ENCODE measurements at places on chromosomes 5 and 9.

- DNase-seq = no peak
Measured at GRCh38 chr9:22158927-22159346, 149.8 kb upstream of the CDKN2B start.

DNA sequence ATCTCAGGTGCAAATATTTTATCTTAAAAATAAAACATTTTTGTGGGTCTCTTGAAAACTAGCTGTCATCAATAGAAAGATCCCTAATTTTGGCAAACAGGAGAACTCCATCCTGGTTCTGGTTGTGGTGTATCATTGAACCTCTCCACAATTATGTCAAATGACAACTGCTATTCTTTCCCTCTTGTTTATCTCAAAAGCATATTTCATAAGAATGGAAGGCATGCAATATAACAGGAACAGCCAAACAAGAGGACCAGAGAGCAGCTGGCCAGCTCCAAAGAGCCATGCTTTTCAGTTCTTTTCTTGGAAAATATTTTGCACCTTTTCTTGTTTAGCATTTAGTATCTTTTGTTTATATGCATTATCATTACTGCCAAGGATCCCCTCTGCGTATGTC is 125.4 kb downstream of the ADAMTS6 start:
- no peak for DNase-seq

DNA sequence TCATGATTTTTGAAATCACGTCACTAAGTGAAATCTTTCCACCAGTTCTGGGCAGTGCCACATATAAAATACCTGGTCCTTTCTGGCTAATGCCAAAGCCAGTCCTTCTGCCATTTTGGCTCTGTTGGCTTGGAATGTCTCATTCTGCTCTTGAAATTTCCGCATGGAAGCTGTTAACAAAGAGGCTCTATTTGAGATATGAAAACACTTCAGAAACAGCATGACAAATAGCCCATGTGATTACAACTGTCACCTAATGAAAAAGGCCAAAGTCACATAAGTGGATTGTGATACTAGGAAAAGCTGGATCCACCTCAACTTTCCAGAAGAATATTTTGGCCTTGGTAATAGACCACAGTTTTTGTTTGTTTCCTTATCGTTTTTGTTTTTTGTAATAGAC is 12.8 kb downstream of the GOLGA1 start:
- DNase-seq = no peak

- DNase-seq = no peak
Measured at GRCh38 chr5:75461679-75462078, 49.8 kb downstream of the CERT1 start.

DNA sequence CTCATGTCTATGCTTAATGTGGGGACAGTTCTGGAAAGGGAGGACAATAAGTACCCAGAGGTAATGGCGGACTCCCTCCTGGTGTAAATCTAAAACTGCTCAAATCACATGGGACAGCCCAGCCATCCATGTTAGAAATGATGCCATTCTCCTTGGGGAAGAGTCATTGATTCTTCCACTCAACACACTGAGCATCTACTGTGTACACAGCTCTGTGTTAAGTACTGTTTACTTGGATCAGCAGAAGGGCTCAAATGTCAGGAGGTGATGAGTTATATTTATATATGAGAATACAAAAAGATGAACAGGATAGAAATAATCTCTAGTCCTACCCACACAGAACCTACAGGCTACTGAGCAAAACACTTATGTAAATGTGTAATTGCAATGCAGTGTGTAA is 31.8 kb upstream of the NANS start:
- DNase-seq = no peak

DNA sequence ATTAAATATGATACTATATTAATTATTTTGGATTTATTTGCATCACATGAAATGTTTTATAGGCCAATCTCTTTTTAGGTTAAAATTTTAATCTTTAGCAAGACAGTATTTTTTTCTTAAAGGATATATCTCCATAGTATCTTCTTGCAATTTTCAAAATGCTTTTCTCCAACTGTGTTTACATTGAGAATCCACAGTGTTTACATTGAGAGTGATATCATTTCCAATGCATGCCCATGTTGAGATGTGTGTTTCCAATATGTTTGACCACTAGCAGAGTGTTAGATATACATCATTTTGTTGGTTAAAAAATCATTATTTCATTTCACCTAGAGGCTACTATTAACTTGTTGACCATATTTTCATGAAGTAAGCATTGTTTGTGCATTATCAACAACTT is 17.3 kb downstream of the VCAN start:
- no peak for DNase-seq

DNA sequence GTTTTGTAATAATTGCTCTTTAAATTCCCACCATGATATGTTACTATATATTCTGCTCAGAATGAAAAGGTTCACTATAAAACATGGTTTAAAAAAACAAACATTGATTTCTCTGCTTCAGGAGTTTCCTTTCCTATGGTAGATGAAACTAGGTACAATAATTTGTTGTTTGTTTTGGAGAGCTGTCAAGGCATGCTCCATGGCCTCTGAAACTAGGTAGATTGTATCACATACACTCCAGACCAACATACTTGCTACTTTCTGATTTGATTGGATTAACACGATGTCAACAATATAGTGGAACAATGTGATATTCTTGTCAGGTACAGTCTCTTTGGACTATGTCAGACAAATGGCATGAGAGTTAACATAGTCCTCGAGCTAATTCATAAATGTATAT is 452.7 kb upstream of the CDH9 start:
- no peak for DNase-seq

DNA sequence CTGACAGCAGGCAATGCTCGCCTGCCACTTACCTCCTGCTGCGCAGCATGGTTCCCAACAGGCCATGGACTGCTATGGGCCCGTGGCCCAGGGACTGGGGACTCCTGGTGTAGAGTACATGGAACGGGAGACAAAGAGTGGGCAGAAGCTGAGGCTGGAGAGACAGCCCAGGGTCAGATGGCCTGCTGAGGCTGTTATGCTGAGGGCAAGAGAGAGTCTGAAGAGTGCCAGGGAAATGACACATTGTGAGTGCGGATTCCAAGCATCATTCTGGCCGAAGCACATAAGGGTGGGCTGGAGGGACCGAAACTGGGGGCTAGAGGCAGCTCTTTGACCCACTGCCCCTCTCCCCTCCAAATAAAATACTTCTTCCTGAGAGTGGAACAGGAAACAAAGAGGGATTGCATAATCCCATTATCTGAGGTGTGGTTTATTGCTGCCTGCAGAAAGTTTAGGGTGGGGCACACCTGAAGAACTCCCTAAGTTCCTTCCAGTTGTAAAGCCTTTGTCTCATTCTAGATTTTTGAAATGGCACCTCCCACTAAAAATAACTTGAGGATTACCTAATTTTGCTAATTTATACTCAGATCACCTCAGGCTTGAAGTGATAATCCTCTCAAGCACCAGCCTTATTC is 158.1 kb downstream of the ATP10B start:
- DNase-seq = no peak

GRCh38 chr5:133521801-133522200 is 90.5 kb downstream of the FSTL4 start:
- no peak for DNase-seq

- DNase-seq = no peak
Measured at GRCh38 chr5:14528115-14528514, 53.5 kb upstream of the OTULINL start.

GRCh38 chr5:163790497-163790896 is 285.1 kb downstream of the MAT2B start:
- DNase-seq = no peak

- DNase-seq = no peak
Measured at GRCh38 chr5:122301016-122301415, 11.0 kb upstream of the SNCAIP start.

DNA sequence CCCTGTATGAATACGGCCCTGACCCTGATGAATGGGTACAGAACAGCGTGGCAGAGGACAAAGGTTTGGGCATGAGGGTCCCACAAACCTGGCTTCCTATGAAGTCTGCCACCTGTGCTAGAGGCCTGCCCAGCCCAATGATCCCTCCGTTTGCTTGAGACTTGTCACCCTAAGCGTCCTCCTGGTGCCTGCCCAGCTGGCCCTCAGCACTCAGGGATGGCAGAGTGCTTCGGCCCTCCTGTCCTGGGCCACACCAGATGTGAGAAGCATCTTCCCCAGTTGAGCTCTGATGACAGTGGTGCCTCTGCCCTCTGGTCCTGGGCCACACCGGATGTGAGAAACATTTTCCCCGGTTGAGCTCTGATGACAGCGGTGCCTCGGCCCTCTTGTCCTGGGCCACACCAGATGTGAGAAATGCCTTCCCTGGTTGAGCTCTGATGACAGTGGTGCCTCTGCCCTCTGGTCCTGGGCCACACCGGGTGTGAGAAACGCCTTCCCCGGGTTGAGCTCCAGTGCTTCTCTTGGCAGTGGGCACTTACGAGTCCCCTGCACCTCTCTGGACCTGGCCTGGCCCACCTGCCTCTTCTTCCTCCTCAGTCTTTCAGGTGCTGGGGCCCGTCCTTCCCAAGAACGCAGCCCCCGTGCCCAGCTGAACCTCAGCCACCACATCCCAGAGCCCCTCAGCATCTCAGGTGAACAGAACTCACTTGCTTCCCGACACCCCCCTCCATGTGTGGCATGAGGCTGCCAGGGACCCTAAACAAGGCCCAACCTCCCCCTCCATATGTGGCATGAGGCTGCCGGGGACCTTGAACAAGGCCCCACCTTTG is 253.1 kb upstream of the IRX1 start:
- DNase-seq = no peak

DNA sequence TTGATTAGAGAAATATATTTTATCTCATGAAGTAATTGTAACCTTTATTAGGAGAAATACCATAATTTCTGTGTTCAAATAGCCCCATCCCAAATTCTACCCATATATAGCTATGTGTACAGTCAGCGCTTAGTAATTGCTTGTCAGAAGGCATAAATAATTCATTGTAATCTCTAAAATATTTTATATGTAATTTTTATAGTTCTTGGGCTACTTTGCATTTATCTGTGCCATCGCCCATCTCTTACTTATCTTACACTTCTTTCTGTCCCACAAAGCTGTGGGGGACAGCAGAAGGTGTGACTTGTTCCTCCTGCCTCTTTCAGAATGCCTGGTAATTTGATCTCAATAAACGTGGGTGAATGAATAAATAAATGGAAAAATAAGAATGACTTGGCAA is 5.5 kb downstream of the ADAMTSL1 start:
- DNase-seq = no peak

GRCh38 chr9:112890106-112891081 is at the start of gene SLC46A2:
SLC46A2 (minus strand) TSS chr9:112890876; CDS start chr9:112890681, 195 bp downstream.
- DNase-seq = no peak

- DNase-seq = no peak
Measured at GRCh38 chr5:150075233-150075632, 11.1 kb downstream of the CSF1R start.

DNA sequence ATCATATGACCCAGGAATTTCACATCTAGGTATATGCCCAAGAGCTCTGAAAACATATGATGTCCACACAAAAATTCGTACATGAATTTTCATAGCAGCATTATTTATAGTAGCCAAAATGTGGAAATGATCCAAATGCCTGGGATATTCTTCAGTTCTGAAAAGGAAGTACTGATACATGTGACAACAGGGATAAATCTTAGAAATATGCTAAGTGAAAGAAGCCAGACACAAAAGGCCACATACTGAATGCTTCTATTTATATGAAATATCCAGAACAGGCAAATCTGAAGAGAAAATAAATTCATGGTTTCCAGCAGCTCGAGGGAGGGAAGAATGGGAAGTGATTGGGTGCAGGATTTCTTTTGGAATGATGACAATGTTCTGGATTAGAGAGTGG is 16.8 kb upstream of the ZBTB43 start:
- DNase-seq = no peak

- no peak for DNase-seq
Measured at GRCh38 chr5:4758996-4759395, 381.1 kb upstream of the ADAMTS16 start.

DNA sequence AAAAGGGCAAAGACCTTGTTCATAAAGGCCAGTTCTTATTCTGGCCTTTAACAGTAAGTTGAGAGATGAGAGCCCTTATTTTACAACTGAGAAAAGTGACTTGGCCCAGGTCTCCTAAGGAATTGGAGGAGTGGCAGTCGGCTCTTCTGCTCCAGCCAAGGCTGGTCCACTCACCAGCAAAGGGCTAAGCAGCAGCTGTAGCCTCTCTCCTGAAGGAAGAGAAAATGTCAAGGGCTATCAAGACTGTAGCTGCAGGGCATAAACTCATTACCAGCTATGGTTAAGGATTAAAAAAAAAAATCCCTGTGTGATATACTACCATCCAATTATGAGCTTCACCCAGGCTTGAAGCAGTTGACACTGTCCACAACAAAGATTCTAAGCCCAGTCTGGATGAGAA is 138.6 kb upstream of the RAD23B start:
- peak; percentile 81 for DNase-seq

GRCh38 chr5:5678909-5679308 is 256.4 kb downstream of the ICE1 start:
- DNase-seq = no peak

- no peak for DNase-seq
Measured at GRCh38 chr5:178461004-178461730, 129.0 kb downstream of the COL23A1 start.

GRCh38 chr9:74503666-74504065 is 6.5 kb downstream of the RORB start:
- DNase-seq = no peak

DNA sequence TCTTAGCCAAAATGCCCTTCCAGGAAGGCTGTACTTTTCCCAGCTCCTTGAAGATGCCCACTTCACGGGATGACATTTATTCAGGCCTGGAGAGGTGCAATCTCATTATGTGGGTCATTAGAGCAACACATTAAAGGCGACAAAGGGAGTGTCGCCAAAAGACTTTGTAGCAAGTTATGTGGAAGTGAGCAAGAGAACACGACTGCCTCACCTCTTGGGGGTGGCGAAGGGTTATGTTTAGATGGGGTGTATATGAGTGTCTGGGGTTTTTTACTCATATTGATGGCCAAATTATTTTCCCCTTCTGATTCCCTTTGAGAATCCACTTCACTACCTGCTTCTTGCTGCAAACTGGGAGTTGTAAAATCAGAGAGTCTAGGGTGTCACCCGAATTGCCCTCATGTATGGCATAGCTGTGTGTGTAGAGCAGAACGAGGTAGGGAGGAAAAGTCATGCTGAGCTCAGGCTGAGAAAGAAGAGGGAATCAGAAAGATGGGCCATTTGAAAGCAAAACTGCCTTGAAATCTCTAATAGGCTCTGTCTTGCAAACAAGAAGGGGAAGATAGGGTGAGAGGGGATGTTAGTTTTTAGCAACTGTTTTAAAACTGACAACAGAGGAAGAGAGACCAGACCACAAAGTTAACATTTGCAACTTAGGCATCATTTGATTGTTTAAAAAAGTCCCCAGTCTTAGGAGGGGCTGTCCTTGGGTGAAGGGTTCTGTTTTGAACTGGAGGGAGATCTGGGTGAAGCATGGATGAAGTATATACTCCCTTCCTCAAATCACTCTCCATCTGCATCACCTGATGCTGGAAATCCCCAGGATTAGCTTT is 97.1 kb upstream of the IL12B start:
- no peak for DNase-seq

DNA sequence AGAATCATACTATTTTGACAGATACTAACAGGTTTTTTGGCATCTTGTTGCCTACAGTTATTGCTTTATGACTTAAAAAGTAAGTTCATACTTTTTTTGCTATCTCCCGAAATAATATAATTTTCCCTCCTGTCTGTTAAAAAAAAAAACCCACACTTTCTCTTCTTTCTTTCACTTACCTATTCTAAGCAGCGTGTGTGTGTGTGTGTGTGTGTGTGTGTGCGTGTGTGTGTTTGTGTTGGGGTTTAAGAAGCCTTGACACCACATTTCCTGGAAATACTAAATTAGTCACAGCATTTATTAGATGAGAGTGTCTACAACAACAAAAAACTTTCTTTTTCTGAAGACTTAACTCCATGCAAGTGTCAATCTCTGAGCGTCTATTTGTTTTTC is 12.4 kb downstream of the TNFAIP8 start:
- no peak for DNase-seq
